RCC 7860 (cell line): ENCODE measurements at places on chromosomes 1 and 21.

GRCh38 chr1:29852248-29852647, 615.9 kb downstream of the PTPRU start:
- DNase-seq: no peak

DNA sequence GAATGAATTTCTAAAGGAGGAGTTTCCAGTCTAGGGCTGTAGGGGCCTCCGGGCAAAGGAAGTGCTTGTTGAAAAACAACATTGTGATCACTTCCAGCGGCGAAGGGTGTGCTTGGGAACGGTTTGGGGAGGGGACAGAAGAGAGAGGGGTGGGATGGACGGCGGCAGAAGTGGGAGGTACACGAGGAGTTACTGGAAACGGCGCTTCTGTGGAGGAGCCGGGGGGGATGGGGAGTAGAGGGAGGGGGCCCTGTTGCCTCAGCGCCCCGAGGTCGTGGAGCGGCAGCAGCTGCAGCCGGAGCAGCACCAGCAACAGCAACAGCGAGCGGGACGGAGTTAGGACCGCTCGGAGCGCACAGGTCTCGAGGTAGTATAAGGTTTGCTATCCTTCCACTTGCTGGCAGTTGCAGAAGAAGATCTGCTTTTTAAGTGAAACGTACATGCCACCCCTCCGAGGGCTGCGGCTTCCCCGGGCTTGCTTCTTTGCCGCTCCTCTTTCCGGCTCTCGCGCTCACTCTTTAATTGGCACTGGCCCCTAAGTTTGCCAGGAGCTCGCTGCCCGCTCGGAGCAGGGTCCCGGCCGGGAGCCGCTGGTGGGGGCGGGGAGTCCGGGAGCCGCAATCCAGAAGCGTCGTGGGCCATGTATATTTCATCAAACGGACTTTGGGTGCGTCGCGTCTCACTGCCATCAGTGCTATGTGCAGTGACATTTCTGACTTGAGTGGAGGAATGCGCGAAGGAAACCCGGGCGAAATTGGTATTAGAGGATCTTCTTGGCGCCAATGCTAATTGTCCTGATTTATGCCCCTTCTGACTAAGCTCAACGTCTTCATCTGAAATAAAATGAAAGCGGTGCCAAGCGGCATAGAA, 771 bp upstream of the NTNG1 start:
- DNase-seq: peak; percentile 75

DNA sequence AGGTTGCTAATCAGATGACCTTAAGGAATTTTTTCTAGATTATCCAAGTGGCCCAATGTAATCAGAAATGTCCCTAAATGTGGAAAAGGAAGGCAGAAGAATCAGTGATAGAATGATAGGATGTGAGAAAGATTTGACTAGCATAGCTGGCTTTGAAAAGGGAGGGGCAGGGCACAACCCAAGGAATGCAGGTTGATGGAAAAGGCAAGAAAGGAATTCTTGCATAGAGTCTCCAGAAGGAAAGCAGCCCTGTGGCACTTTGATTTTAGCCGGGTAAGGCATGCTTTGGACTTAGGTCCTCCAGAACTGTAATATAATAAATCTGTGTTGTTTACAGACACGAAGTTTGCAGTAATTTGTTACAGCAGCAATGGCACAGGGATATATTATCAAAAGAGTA, 375.7 kb upstream of the B3GALT2 start:
- DNase-seq: no peak

DNA sequence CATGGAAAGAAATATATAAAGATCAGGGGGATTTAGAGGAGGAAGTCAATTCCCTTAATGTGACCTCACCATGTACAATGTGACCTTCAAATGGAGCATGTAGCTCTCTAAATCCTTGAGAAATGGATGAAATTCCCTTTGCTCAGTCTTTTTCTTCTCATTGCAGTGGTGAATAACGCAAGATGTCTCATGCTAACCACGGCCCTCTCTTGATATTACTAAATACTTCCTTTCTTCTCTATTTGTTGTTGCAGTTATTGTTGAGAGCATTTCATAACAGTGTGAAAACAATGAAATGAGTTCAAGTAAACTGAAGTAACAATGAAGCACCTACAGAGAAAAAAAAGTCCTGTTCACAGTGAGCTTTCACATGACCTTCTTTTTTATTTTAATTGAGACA, 55.6 kb downstream of the ZNF281 start:
- DNase-seq: no peak

GRCh38 chr1:14928412-14928811, 225.1 kb upstream of the TMEM51 start:
- no peak for DNase-seq

DNA sequence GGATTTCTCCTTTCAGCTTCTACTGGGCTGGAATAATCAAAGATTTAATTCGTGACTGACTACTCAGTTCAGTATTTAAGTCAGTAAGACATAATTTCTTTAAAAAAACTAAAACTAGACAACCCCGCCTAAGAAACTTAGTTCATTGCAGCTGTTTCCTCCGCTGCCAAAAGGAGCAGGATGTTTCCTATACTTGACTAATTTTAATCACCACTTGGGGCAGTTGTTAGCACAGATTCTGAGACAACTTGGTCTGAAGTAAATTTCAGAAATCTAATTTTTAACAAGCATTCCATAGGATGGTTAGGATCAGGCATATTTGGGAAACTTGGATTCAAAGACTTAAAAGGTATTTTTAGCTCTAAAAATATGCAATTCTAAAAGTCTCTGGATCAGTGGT, 34.0 kb downstream of the EPRS1 start:
- no peak for DNase-seq

DNA sequence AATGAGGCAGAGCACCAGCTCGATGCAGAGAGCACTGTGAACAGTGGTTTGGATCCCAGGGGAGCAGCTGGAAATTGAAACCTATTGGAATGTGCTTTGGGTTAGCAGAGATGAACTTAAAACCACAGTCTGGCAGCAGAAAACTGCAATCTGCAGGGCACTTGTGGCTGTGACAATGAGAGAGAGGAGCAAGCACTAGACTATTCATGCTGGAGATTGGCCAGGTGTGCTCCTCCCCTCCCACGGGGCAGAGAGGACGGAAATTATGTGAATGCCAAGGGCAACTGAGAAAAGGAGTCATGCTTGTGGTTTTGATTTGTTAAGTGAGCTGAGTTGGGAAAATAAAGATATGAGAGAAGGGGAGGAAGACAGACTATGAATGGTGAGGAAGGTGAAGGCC, 38.1 kb downstream of the HSD3B2 start:
- peak; percentile 56 for DNase-seq

DNA sequence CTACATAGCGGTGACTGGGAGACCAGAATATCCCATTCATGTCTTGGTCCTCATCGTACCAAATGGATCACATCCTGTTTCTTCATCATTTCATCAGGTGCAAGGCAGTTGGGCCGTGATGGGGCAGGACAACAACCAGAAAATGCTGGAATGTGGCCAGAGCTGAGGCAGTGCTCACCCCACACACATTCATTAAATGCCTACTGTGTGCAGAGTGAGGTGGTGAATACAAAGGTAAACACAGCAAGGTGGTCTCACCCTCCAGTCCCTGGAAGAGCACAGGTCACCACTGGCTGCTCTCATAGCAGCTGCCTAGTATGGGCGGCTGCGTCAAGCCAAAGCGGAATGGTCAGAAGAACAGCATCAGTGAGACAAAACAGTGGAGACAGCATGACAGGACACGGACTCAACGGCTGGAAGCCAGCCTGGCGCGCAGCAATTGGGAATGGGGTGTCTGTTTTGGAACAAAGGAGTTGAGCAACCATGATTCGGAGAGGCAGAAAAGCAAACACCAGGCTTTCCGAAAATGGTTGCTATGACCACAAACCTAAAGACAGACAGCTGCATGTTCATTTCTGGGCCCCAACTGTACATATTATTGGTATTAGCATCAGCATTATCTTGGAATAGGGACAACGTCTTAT, 5.6 kb upstream of the ADAMTSL4 start:
- DNase-seq: no peak

DNA sequence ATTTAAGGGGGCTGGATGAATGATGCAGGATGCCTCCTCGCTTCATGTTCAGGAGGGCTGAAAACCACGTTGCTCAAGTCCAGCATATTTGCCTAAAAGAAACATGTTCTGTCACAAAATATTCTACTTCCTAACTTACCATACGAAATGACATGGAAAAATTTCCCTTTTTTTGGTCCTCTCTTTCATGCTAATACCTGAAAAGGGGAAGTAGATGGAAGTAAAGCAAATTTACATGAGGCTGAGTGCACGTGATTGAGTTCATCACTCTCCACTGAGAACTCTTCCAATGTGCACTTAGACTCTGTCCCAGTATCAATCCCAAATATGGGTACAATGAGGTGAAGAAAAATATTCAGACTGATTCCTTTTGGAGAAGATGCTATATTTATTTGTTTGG, 23.0 kb downstream of the XCL2 start:
- no peak for DNase-seq

- DNase-seq: no peak
Observed at GRCh38 chr21:28482657-28483056, 510.0 kb downstream of the LTN1 start.

GRCh38 chr1:213122514-213122929, 71.5 kb downstream of the RPS6KC1 start:
- peak; percentile 39 for DNase-seq

- no peak for DNase-seq
Observed at GRCh38 chr1:14654554-14654953, 56.1 kb downstream of the KAZN start.

GRCh38 chr21:18646116-18646515, 242.5 kb upstream of the TMPRSS15 start:
- DNase-seq: no peak

- no peak for DNase-seq
Observed at GRCh38 chr1:21337928-21338572, 47.8 kb upstream of the ECE1 start.

- no peak for DNase-seq
Observed at GRCh38 chr1:175481126-175482070, 262.0 kb downstream of the TNR start.

GRCh38 chr1:30514137-30514654, 209.2 kb downstream of the MATN1 start:
- DNase-seq: no peak
